ENCODE measurements at places on chromosomes 3 and 15.

- no peak for DNase-seq
Observed at GRCh38 chr3:118977118-118977517, 57.5 kb downstream of the IGSF11 start.

GRCh38 chr3:76627236-76627635, 412.7 kb upstream of the ROBO2 start:
- DNase-seq: no peak

DNA sequence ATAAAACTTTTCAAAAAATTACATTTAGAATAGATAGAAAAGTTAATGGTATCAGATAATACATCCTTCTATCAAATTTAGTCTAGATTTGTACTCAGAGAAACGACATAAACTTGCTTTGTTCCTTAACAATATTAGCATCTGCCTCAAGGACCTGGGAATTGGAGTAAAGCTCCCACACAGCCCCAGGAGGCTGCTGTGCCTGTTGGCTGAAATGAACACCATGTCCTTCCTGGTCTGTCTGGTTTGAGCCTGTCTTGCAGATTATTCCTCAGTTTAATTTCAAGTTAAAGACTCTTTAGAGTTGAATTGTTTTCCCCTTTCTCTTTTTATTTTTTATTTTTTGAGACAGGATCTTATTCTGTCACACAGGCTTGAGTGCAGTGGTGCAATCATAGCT, 19.4 kb downstream of the GNB5 start:
- DNase-seq: no peak

DNA sequence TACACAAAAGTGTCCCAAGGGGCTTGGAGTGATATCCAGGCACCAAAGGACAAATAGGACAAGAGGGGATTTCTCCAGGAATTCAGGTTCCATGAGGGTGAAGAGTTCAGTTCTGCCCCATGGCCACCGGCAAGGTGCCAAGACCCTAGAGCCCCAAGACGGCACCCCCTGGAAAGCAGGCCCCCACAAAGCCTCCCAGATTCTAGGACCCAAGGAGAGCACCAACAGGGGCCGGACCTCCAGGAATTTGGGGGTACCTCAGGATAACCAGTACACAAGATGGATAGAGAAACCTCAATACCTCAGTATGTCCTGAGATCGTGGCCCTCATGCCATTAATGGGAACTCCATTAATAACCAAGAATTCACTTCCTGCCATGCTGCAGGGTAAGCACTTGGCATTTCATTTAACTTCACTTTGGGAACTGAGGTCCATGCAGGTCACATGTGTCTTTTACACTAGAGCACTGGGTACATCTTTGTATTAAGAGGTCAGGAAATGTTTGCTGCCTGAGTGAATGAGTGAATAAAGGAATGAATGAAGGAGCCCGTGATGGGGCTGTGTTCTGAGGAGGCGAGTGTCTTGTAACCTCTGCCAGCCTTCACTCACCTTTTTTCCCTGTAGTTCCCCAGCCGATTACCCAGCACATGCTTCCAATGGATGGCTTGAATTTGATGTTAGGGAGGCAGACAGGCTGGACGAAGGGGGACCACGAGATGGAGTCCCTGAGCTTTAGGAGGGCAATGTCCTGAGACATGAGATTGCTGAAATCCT, 15.5 kb upstream of the PRSS50 start:
- DNase-seq: no peak

DNA sequence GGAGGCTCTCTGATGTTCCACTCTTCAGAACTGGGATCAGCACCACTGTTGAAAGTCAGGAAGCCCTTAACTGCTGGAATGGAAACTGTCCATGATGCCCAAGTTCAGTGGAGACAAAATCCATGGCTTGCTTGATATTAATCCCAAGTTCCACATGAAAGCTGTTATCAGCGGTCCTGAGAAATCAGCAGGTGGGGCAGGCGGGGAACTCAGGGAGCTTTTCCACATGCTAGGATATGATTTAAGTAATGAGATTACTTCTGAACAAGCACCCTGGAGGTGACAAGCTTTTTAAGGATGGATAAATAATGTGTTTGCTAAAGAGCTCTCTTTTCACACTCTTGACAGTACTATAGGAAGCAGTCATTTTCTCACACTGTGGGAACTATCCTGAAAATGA, 82.9 kb downstream of the CYP19A1 start:
- no peak for DNase-seq

- no peak for DNase-seq
Observed at GRCh38 chr15:32119694-32120330, 89.5 kb downstream of the CHRNA7 start.

DNA sequence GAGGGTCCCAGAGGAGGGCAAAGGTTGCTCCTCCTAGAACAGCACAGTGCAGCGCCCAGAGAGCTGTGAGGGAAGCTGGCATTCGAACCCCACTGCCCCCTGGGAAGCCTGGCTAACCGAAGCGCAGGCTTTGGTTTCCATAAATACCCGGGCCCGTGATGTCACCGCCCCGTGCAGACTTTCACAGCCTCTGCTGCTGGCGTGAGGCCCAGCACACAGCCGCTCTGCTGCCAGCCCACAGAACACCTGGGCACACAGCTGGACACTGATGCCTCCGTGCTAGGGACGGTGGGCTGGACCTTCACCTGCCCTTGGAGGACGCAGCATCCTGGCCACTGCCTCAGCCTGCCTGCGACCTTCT, 1.0 kb downstream of the IQSEC1 start:
- no peak for DNase-seq

DNA sequence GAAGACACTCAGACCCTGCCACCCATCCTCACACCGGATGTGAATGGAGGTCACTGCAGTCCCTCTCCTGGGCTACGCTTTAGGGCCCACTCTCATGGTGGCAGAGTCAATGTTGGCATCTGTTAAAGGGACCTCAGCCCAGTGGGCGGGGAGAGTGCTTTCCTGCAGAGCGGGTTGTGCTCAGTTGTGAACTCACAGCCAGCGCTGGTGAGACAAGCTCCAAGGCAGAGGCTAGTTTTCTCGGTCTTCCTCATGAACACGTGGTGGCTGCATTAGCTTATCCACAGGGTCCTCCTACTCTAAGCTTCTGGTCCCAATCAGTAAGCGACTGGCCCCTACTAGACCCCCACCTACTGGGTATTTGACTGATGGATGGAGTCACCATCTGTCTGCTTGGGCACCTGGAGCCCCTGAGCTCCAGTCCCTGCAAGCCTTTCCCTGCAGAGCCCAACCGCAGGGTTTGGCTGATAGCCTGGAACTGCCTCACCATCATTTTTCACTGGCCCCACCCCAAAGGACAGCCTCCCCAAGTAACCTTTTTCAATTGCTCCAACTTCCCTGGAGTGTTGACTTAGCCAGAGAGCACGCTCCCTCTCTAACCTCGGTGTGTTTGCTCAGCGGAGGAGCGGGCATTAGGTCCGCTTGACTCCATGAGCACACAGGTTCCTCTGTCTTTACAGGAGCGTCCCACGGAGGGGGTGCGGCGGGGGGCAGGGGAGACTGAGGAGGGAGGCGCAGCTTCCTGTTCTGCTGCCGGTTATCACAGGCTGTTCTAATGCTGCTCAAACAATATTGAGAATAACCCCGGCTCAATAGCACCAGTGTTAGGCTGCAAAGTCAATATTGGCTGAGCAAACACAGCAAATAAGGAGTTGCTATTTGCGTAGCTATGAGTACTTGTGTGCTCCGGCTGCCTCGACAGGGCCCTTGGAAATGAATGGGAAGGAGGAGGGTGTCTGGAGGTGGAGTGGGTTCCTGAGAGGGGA, 141.7 kb downstream of the RPLP1 start:
- no peak for DNase-seq

- no peak for DNase-seq
Observed at GRCh38 chr3:47374587-47374986, 6.2 kb upstream of the PTPN23 start.

GRCh38 chr3:73623346-73623745, 1.4 kb downstream of the PDZRN3 start:
- no peak for DNase-seq

GRCh38 chr3:181327349-181327748, 337.8 kb upstream of the DNAJC19 start:
- DNase-seq: no peak

GRCh38 chr3:176351408-176351807, 845.9 kb downstream of the TBL1XR1 start:
- no peak for DNase-seq

DNA sequence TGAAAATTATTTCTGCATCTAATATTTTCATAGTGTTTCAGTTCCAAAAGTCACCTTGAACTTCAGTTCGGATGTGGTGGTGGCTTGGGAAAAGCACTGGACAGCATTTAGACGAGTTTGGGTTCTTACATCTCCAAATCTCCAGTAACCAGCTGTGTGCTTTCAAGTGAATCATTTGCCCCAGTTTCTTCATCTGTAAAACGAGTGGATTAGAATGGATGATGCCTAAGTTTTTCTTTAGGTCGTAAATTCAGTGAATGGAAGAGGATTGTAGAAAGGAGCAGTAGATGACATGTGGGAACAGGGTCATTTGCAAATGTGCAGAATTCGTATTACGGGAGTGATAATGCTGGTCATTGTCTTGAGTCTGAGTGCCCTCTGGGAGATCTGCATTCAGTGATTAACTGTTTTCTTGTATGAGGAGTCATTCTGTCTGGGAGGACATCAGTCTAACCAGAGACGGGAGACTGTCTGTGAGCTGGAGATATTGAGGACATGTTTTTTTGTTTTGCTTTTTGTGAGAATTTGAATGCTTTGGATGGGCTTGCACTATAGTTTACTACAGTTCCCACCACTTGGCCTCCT, 641.6 kb upstream of the TBL1XR1 start:
- DNase-seq: no peak

DNA sequence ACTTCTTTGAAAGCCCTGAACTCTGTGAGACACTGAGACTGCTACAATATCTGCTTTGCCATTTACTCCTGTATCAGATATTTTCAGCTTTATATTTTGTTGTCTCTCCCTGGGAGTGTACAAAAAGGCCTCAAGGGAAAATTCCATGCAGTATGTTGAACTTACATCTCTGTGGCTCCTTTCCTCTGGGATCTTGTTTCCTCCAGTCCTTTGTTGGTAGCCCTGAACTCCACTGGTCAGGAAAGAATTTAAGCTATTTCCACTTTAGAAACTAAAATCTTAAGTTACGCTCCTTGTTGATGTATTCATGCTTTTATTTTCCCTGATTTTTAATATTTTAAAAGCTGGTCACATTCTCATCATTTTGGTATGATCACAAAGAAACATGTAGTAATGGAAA, 277.9 kb downstream of the FHIT start:
- no peak for DNase-seq

DNA sequence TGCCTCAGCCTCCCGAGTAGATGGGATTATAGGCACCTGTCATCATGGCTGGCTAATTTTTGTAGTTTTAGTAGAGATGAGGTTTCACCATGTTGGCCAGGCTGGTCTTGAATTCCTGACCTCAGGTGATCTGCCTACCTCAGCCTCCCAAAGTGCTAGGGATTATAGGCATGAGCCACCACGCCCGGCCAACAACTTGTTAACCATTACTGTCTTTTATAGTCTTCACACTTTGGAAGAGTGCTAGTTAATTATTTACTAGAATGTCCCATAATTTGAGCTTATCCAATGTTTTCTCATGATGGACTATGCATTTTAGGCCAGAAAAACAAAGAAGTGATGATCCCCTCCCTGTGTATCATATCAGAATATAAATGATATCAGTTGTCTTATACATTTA, 288.6 kb upstream of the CBLB start:
- no peak for DNase-seq

DNA sequence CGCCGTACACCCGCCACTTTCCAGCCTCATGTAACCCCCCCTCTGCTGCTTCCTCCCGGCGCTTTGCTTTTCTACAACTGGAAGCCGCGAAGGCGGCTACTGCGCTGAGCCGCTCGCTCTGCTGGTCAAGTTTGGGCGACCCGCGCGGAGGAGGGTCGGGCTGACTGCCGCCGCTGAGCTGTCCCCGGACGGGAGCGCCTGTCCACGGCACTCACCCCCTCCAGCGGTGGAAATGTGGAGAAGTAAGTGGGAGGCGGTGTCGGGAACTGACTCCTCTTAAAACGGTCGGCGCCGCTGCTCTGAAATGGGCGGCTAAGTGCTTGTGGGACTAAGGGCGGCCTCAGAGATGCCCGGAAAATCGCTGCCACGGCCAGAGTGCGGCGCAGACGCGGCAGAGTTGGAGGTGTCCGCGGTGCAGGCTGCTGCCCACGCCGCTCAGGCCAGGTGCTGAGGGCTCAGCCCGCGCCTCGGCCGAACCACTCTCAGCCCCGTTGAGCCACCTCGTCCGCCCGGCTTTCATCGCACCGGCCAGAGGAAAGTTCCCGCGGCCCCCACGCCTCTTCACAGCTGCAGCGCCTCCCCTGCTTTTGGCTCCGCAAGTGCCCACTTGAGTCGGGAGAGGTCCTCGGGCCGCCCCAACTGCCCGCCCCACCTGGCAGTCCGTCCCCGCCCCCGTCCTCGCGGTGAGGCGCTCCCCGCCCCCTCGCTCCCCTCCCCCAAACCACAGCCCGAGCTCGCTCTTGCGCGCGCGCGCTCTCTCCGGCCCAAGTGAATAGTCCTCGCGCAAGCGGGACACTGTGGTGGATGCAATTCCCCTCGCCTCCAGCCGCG, at the start of gene EPHA6:
EPHA6 (plus strand) TSS at position 775 of the 831 bp plus-strand sequence.
- peak; percentile 7 for DNase-seq

DNA sequence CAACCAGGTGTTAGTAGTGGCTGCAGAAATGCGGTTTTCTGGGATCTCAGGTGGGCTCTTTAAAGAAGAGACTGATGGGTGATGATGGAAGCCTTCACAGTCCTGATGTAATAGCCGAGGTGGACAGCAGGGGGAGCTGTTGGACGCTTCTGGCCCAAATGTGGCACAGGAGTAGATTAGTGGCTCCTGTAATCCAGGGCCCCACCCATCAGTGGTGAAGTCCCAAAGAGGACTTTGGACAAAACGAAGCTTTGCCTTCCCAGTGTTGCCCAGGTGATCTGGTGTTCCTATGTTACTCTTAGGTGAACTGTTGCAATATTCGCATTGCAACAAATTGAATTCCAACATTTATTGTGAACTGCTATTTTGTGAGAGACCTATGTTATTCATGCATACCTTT, 31.8 kb upstream of the MYZAP start:
- DNase-seq: peak; percentile 74

- no peak for DNase-seq
Observed at GRCh38 chr3:177689077-177689476, 491.8 kb upstream of the TBL1XR1 start.

DNA sequence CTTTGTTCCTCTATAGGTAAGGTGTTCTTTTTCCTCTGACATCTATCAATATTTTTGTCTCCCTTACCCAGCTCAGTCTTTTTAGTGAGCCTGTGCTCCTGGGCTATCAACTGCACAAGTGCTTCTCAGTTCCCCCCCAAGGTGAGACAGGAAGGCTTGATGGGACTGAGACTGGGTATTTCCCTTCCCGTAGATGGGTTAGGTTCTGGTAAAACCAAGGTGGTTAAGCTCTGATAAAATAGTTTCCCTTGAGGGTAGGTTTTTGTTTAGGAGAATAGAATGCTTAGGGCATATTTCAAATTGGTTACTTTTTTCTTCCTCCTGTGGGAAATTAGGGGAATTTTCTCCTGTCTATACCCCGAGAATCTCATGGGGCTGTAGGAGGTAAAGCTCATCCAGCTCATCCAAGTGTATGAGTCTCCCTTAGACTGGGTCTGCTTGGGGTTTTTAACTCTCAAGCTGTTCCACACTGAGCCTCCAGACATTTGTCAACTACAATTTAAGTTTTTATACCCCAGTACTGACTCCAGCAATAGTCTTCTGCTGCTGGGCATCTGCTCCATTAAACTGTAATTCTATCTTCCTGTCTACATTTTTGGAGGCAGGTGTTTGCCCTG, 44.9 kb downstream of the OXSR1 start:
- DNase-seq: no peak
